ENCODE measurements at places on chromosomes 6 and 20.

DNA sequence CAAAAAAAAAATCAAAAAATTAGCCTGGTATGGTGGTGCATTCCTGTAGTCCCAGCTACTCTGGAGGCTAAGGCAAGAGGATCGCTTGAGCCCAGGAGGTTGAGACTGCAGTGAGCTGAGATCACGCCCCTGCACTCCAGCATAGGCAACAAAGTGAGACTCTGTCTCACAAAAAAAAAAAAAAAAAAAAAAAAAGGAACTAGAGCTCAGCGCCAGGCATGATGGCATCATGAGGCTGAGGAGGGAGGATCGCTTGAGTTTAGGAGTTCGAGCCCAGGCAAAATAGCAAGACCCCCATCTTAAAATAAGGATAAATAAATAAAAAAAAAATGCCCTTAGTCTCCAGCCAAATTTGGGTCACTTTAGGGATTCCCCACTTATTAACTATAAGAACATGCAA, 40.4 kb upstream of the PIM1 start:
- no peak for DNase-seq

GRCh38 chr6:85580878-85581267, 12.8 kb downstream of the SNX14 start:
- DNase-seq = peak; percentile 41

- DNase-seq = no peak
These were observed 27.9 kb downstream of the CDC5L start for GRCh38 chr6:44415449-44415848.

DNA sequence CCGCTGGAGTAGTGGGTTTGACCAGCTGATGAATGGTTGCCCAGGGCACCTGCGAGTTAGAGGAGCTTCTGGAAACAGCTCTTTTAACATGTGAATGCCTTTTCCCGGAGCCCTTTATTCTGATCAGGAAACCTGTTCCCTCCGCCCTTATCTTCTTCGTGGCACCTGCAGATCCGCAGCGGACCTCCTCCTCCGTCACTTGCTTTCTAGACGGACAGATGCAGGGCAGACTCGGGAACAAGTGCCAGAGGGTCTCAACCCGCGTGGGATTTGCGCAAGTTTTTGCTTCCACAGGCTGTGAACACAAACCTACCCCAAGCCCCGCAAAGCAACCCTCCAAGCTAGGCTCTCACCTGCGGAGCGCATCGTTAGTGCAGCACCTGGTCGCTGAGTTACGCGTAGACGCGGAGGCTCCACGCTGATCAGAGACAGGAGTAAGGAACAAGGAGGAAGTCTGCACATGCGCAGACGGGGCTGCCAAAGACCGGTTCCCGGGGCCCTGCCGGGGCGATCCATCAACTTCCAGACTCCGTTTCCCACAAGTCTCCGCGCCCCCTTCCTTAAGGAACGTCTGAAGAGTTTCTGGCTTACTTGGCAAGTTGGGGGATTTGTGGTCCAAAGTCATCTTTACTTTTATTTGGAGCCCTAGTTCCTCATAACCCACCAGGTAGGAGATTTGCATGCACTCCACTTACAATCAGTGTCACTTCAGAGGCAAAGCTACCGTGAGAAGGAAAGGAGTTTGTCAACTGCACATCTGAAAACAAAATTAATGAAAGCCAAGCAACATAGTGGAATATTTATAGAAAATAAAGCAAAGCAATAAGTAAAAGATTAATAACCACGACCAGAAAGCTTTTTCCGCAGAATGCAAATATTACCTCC, 52.7 kb upstream of the ELMO2 start:
- no peak for DNase-seq

DNA sequence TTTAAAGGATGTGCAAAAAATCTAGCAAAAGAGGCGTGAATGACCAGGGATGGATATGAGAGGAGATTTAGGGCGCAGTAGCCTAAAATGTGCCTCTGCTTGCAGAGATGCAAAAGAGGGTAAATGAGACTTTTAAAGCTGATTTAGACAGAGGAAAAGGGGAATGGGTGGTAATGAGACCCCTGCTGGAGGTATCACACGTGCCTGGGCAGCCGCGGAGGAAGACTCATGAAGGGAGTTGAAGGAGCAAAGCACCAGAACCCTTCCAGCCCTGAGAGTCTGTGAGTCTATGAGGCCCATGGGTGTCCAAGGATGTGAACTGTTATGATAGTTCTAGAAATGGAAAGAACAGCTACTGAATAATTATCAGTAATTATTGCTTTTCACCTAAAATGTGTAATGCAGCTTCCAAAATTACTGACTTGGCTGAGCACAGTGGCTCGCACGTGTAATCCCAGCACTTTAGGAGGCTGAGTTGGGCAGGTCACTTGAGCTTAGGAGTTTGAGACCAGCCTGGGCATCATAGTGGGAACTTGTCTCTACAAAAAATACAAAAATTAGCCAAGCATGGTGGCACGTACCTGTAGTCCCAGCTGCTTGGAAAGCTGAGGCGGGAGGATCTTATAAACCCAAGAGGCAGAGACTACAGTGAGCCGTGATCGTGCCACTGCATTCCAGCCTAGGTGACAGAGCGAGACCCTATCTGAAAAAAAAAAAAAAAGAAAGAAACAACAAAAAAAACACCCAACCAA, 38.2 kb upstream of the TIAM2 start:
- no peak for DNase-seq

DNA sequence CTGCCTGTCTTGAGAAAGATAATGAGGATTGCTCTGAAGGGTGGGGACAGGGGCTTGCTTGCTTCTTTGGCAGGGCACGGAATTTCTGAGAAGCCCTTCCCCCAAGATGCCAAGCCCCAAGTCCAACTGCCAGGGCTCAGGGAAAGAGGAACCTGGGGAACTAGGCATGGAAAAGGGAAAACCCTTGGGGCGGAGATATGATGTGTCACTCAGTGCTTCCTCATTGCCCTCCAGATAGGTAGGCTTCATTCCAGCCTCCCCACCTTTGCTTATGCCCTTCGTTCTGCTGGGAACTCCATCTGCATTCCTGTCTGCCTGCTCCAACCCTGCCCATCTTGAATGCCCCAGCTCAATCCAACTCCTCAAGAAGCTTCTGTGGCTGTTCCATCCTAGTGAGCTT, 61.2 kb downstream of the VEGFA start:
- no peak for DNase-seq

GRCh38 chr6:57224769-57225515, 2.8 kb upstream of the RAB23 start:
- peak; percentile 68 for DNase-seq

DNA sequence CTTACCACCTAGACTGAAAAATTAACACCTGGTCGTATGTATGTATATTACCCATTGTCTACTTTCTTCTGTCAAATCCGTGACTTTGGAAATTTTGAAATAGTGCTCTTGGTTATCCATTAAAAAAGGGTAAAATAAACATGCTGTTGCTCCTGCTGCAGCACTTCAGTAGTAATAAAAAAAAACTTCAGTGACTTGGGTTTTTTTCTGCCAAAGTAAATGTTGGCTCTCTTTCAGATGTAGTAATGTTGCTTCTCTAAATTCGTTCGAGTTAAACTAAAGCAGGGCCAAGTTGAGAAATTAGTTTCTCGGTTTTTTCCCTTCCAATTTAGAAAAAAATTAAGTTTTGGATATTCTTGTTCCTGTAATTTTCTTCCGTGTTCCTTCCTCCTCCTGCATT, 34.2 kb downstream of the JARID2 start:
- no peak for DNase-seq

DNA sequence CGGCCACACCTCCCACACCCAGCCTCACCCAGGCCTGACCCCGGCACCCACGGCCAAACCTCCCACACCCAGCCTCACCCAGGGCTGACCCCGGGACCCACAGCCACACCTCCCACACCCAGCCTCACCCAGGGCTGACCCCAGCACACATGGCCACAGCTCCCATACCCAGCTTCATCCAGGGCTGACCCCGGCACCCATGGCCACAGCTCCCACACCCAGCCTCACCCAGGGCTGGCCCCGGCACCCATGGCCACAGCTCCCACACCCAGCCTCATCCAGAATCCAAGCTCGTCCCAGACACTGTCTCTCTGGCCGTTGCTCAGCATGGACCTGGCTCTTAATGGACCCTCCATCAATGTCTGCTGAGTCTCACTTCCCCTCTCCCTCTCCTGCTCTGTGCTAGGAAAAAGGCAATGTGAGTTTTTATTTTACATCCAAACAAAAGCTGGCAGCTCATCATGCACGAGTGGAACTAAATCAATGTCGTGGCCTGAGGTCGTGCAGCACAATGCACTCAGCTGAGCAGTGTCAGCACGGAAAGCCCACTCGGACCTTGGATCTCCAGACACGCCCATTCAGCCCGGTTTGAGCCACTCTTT, 36.1 kb downstream of the NINL start:
- DNase-seq = no peak

- DNase-seq = peak; percentile 73
These were observed 148.3 kb upstream of the AFDN start for GRCh38 chr6:167678102-167679101.

- DNase-seq = peak; percentile 58
These were observed 452.1 kb upstream of the PLCB4 start for GRCh38 chr20:8616792-8617191.

- DNase-seq = peak; percentile 82
These were observed 186.1 kb downstream of the JARID2 start for GRCh38 chr6:15431762-15432483.

DNA sequence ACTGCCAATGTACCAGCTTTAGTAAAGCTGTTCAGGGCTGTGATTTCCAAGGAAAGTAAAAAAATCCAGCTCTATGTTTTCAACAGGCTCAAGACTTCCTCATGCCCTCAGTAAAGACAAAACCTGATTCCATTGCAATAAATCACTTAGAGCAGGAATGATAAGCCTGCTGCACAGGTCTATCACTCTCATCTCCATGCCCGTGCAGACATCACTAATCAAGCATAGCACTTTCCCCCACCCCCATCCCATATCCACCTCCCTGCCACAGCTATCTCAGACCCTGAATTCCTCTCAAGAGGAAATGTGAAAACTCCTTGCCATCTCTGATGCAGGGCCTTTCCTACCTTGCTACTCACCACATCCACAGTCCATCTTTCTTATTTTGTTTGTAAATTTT, 554.9 kb downstream of the MAFB start:
- DNase-seq = no peak

GRCh38 chr6:47733879-47734558, 35.6 kb downstream of the ADGRF4 start:
- DNase-seq = peak; percentile 18

GRCh38 chr6:116072368-116072767, 11.7 kb upstream of the FRK start:
- no peak for DNase-seq

DNA sequence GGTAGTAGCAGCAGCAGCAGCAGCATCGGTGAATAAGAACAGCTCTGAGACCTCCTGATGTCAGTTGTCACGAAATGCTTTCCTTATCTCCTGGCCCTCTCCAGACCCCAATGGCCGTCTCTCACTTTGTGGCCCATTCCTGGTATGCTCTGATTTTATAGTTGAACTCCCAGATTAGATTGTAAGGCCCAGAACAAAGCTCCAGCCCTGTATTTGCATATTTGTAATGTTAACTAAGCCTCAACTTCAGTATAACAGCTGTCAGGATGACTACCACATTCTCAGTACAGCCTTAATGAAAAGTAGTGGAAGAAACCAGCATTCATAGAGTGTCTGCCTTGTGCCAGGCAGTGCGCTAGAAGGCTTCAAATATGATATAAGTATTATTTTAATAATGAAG, 180.9 kb downstream of the SASH1 start:
- peak; percentile 57 for DNase-seq

DNA sequence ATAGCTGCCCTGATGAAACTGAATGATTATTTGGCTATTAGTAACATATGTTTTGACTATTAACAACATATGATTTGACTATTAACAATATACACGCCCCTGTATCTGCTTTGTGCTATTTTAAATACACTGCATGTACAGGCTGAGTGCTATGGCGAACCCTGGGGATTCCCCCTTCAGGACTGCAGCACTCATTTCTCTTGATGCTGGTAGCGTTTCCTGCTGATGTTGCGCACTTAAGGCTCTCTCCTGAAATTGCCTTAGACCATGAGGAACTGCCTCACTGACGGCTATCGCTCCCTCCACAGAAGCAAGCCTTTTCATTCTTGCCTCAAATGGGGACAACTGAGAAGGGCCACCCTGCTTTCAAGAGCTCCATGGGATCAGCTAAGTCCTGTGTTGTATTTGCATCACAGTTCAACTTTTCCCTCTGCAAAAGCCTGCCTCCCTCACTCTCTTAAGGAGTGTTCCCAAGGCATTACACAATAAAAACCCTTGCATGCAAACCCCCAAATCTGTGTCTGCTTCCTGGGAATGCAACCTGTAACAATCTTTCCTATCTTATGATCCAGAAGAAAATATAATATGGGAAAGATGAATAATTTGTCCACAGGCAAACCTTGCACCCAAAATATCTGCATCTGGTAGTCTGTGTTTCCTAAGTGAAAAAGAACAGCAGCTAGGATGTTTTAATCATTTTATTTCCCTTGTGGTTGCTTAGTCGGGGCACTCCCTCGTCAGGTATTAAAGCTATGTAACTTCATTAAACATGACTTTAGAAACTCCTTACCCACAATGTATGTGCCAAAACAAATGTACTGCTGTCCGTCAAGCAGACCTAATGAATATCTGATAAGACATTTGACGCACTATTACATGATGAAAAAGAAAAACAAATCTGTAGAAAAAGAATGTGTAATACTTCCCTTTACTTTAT, 456.4 kb downstream of the COL12A1 start:
- peak; percentile 18 for DNase-seq

DNA sequence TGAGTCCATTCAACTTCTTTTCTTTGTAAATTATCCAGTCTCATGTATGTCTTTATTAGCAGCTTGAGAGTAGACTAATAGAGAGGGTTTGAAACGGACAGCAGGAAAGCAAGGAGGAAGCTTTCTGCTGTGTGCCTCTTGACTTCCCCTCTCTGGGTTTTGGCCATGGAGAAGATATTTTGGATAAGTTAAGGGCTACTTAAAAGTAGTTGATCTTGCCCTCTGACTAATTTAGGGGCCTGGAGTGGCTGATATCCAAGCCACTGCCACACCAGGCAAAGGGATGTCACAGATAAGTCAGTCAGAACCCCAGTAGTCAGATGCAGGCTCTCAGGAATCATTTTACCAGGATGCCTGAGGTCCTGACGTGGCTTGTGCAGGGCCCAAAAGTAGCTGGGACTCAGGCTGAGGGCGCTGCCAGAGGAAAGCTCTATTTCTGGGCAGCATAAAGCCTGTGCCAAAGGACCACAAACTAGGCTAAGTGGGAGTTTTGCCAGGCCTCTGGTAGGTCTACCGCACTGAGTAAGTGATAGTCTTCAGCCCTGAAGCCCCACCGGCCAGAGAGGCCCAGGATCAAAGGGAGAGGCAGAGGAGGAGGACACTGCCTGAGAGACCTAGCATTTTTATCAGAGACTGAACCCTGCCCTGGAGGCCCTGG, 41.6 kb upstream of the IYD start:
- no peak for DNase-seq

DNA sequence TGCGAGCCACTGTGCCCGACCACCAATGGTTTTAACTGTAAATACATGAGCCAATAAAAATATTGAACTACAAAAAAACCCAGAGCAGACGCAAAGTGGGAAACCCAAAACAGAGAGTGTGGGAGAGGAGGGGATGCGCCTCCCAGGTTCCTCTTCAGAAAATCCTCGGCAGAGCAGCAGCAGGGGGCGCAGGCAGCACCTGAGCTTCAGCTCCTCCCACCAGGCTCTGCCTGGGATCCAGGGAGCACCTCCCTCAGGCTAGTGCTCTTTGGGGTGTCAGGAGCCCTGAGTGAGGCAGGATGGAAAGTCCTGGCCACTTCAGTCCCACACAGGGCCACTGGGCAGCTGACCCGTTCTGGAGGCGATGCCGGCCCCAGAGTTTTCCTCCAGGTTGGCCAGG, 536.9 kb upstream of the CDH4 start:
- no peak for DNase-seq

- DNase-seq = no peak
These were observed 379.1 kb downstream of the TENT5A start for GRCh38 chr6:81373414-81373813.

GRCh38 chr20:37276494-37277252, 12.8 kb upstream of the MANBAL start:
- DNase-seq = peak; percentile 51
